SK-MEL-5 (cell line): ENCODE measurements at places on chromosomes 12 and 14. TPM values are rescaled to one million over a fixed set of nuclear protein-coding genes. Genes with fewer than 3 reads are reported as not detected.

The MYBPC1 gene
- total RNA-seq = not detected in 2 replicates

The PRKD1 gene
- total RNA-seq = 8.5 and 10.7 TPM in 2 replicates

The TAS2R19 gene
- total RNA-seq = 0.32 and 0.55 TPM in 2 replicates

GRCh38 chr12:106181401-106182114 is 42.8 kb upstream of the NUAK1 start:
- DNase-seq = no peak

GRCh38 chr14:35287431-35288013 is 4.7 kb upstream of the PSMA6 start:
- DNase-seq = no peak

- peak; percentile 72 for DNase-seq
These were observed 3.6 kb downstream of the SMIM41 start for GRCh38 chr12:52082988-52083637.

DNA sequence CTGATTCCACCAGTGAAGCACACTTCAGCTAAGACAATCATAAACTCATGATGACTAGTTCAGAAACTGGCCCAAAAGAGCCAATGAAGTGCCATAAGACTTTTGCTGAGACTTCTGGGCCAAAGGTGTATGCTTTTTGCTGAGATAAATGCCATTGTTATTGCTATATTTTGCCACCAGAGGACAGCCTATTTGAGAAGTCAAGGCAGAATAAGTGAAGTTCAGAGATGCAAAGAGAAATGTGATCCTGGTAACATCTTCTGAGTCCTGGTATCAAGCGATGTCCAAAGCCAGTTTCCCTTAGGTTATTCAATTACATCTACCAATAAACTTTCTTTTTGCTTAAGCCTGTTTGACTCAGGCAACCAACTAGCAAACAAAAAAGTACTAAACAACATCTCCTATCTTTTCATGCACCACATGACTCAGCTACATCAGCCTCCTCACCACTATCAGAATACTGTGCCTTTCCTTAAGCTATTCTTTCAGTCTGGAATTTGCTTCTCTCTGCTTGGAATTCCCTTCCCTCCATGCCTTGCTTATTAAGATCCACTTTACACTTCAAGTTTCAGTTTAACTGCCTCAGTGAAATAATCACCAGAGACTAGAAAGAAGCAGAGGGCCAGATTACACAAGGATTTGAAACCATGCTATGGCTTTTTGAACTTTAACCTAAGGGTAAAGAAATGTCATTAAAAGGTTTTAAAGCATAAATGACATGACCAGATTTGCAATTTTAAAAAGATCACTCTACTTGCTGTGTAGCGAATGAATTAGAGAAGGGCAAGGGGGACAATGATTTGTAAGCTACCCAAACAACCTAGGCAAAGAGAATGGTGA is 14.0 kb downstream of the CRY1 start:
- DNase-seq = peak; percentile 46

GRCh38 chr12:130266751-130267150 is 70.9 kb upstream of the PIWIL1 start:
- DNase-seq = peak; percentile 14

GRCh38 chr12:113591480-113591974 is 119.9 kb upstream of the LHX5 start:
- DNase-seq = no peak

GRCh38 chr12:16076970-16077522 is 165.9 kb downstream of the DERA start:
- DNase-seq = no peak

DNA sequence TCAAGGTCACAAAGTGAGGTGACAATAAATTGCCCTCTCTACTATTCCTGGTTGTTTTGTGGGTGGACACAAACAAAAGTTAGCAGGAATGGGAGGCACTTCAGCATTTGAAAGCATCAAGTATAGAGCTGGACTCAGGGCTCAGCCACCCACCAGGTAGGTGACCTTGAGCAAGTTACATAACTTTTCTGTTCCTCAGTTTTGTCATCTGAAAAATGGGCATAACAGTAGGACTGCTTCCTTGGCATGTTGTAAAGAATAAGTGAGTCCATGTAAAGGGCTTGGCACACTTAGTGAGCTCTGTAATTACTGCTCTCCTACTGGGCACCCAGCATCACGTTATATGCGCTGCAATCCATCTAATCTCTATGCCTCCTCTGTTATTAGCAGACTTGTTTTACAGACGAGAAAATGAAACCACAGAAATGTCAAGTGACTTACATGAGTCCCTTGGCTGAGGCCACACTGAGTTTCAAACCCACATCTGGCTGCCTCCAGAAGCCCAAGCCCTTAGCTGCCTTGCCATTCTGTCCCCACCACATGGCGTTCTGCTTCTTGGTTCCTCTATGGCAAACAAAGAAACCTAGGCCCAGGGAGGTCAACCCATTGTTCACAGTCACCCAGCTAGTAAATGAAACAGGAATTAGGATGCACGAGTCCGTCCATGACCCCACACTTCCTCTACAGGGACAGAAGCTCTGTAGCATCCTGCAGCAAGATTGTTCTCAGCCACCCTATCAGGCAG is 63.2 kb upstream of the SLC24A4 start:
- DNase-seq = peak; percentile 23

DNA sequence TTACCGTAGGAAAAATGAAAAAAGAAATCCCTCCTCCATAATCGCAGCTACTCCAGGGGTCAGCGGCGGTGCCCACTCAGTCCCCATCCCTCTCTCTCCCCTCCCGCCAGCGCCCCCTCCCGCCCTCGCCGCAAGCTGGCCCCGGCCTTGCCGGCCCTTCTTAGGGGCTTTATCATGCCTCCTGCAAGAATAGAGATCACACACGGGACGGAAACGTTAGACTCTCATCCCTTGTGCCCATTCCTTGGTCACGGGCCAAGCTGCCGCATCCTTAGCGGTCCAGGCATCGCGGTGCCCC is 692 bp upstream of the COX14 start:
- no peak for DNase-seq

DNA sequence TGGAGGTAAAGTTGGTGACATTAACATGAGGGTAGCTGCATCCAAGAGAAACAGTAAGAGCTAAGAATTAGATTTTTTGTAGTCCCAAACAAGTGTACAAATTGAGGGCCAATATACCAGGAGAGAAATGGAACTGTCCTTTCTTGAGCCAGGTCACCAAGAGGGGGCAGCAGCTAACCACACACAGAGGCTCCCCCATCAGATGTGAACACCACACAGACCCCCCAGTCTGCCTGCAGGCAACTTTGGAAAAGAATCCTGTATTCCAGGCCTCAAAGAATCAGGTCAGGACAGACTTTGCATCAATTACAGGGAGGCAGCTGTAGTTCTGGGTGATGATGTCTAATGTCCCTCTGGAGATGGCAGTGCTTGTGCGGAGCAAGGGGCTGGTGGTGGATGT is 77.9 kb downstream of the SPTB start:
- peak; percentile 44 for DNase-seq
